Mucosa of gallbladder (tissue), 1 donor: ENCODE measurements at places on chromosomes 6 and 20. TPM values are rescaled to one million over a fixed set of nuclear protein-coding genes. Genes with fewer than 3 reads are reported as not detected.

Gene BHLHE23
- total RNA-seq = not detected

DNA sequence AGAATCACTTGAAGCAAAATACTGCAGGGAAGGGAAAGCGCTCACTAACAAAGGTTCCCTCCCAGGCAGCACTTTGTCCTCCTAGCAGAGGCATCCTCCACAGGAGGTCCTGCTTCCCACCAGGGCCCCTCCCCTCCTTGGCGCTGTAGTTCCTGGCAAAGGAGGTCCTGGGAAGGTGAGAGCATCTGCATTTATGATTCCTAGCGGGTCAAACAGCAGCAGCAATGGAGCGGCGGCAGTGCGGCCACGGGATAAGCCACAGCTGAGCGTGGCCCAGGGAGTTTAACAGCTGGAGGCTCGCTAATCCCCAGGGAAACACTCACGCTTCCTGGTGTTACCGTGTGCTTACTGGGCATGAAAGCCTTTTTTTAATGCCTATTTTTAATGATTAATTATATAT is 185.8 kb downstream of the TTLL2 start:
- no peak for DNase-seq

DNA sequence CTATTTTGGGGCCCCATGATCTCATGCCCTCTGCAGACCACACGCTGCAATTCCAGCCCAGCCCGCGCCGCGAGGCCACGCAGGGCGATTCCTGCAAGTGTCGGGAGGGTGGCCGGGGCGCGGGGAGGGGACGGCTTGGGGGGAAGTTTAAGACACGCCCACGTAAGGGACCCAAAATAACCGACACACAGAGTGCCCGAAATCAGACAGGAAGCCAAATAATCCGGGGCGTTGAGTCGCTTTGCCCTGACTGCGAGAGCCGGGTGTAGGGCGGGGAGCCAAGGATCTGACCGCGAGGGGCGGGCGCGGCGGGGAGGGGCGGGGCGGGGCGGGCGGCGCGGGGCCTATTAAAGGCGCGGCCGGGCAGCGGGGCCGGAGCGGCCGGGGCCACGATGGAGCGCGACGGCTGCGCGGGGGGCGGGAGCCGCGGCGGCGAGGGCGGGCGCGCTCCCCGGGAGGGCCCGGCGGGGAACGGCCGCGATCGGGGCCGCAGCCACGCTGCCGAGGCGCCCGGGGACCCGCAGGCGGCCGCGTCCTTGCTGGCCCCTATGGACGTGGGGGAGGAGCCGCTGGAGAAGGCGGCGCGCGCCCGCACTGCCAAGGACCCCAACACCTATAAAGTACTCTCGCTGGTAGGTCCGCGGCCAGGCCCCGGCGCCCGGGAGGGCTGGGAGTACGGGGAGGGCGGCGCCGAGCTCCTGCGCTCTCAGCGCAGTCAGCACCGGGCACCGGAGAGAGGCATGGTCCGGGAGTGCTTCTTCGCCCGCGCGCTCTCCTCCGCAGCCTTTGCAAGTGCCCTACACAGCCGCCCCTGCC is at the start of gene ENPP1:
Gene ENPP1, plus strand, starts transcription at position 377 of the 816 bp plus-strand sequence. Its CDS starts 16 bp downstream, at position 393.
- DNase-seq = peak; percentile 42

- no peak for DNase-seq
Observed at GRCh38 chr6:4660377-4661321, 115.6 kb upstream of the CDYL start.

Gene ZBTB24
- total RNA-seq = 5.3 TPM

- no peak for DNase-seq
Observed at GRCh38 chr20:25418776-25419175, 11.3 kb downstream of the GINS1 start.

Gene RFX6
- total RNA-seq = not detected

Gene ZBTB46
- 9.0 TPM for total RNA-seq

GRCh38 chr6:95364016-95364604 is 213.2 kb upstream of the MANEA start:
- DNase-seq = no peak

GRCh38 chr20:45229264-45230056 is 8.3 kb downstream of the SEMG2 start:
- DNase-seq = peak; percentile 18

DNA sequence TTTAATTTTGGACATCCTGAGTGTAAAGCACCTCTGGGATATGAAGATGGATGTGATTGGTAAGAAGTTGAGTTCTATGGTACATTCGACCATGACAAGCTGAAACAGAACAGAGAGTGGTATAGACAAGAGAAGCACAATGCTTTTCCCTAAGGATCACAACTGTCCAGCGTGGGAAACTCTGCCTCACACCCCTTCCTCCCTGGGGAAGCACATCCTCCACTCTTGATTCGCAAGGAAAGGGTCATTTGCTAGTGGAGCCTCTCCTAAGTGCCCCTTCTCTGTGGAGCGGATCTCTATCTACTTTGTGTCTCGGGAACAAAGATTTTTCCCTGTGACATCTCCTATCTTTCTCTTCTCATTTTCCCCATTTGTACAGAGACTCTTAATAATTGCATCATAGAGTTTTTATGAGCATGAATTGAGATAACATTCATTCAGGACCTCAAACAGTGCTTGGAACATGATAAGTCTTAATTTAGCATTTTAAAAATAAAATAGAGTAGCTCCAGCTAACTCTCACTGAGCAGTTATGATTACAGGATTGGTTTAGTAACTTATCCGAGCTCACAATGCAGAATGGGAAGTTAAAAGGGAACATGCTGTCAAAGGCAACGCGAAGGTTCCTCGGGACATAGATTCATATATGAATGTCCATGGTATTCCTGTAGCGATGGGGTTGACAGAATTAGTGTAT is 775.2 kb downstream of the C6orf118 start:
- no peak for DNase-seq

DNA sequence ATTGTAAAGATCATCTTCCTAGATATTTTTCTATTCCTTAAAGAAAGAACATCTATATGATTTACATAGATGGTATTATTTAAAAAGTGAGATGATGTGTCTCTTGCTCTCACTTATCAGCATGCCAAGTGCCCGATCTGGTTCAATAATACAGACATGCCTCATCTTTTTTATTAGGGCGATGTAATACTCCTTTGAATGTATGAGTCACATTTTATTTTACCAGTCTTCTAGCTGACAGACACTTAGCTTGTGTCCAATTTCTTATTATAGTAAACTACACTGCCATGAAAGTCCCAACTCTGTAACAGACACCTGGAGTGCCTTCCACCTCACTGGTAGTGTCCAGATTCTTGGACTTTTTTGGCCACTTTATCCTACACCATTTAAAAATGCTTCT is 586.6 kb upstream of the BTBD3 start:
- no peak for DNase-seq

Gene ZSCAN12
- 5.8 TPM for total RNA-seq

Gene BLCAP
- 90.3 TPM for total RNA-seq

DNA sequence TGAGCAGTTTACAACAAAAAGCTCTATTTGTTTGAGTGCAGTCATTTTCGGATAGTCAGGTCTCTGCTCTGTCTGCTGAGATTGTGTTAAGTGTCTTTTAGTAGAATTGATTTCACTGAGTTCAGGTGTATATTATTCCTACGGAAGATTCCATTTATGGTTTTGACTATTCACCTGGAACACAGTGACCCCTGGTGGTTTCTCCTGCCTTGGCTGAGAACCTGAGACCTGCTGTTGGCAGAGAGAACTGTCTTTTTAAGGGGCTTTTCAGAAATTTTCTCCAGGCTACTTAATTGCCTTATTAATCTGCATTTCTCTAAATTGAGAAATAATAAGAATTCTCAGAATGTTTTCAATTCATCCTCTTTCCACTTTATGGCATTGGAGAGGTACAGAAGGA is 508.0 kb downstream of the TBC1D32 start:
- DNase-seq = no peak

GRCh38 chr20:53216856-53217576 is 244.9 kb downstream of the TSHZ2 start:
- DNase-seq = peak; percentile 69

- DNase-seq = no peak
Observed at GRCh38 chr6:22596011-22596410, 26.6 kb downstream of the HDGFL1 start.
